ENCODE measurements at places on chromosomes 13 and 19.

DNA sequence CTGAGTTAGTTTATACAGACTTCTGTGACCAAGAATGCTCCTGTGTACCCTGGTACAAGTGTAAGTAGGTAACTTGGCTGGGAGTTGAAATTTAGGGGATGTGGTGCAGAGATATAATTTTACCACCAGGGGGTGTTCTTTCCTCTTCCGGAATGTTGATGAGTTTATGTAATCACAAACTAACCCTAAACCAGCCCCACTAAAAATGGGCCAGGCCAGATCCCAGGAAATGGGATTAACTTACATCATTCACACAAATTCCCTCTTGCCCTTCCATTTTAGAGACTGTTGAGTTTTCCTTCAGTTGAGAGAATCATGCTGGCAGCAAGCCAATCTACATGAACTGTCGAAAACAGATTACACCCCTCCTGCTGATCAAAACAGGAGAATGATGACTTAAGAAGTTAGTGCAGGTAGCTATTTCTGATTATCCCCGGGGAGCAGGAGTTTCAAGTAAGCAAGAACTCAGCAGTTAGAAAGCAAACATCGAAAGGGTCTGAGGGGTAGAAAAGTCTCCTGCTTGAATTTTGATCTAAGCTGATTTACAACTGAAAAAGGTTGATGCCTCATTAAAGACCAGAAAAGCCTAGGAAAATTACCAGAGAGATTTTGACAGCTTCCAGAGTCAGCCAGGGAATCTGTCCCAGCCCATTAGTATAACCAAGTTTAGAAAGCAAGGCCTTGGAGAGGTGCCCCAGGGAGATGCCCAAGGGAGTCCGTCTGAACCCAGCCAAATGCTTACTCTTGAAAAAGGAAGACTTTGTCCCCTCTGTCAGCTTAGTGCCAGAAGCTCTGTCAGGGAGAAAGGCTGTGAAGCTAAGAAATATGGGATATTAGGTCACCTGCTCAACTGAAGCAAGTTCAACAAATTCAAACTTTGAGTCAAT is 32.3 kb upstream of the MED4 start:
- H3K27ac ChIP-seq = peak overlapping the region; percentile 8
- no peak overlapping the region for H3K4me3 ChIP-seq
- H3K27me3 ChIP-seq = no peaks in the 10 kb centered on the region
- H3K4me1 ChIP-seq = no peaks in the 10 kb centered on the region
- DNase-seq = no peak

DNA sequence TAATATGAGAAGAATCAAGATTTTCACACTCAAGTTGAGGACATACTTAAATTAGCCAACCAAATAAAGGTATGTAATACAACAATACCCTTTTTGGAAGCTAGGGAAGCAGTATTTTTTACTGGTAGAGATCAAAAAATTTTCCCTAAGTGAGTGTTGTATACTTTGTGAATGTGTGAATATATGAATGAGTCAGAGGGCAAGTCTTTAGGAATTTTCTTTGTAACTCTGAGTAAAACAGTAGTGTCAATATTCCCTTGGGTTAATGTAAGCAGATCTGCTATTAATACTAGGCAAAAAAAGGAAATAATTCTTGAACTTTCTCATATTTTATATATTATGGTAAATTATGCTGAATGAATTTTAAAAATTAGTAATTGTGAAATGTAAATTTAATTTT is 1161.8 kb upstream of the MIR17HG start:
- H3K4me1 ChIP-seq = no peaks in the 10 kb centered on the region
- no peaks in the 10 kb centered on the region for H3K36me3 ChIP-seq
- no peaks in the 10 kb centered on the region for H3K27me3 ChIP-seq
- no peak overlapping the region for H3K27ac ChIP-seq
- no peak overlapping the region for H3K4me3 ChIP-seq
- no peak for DNase-seq

DNA sequence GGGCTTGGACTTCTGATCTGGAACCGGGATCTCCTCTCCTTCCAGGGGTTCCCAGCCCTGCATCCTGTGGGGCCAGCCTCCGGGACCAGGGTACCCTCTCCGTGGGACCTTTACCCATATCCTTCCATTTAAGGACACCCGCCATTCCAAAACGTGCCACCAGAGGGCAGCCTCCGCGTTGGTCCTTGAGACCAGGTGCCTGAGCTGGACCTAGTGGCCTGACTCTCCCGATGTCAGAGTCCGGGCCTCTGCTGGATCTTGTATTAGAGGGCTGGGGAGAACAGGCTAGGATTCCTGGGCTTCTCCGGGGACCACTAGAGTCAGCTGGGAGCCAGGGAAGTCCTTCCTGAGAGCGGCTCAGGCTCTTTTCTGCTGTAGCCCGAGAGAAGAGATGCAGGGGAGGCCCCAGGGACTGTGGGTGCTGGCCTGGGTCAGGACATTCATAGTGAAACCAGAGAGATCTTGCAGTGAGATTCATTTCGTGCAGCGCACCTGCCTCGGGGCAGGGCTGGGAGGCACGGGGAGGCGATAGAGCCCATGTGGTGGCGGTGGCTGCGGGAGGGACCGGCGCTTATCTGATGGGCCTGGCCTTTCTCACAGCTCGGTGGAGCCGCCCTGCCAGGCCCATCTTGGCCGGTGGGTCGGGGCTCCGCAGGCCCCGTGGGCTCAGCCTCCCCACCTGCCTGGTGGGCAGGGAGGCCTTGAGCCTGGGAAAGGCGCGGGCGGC is 9.8 kb upstream of the SLC7A10 start:
- H3K27ac ChIP-seq = no peak overlapping the region
- H3K27me3 ChIP-seq = no peaks in the 10 kb centered on the region
- no peaks in the 10 kb centered on the region for H3K4me1 ChIP-seq
- H3K36me3 ChIP-seq = no peaks in the 10 kb centered on the region
- H3K4me3 ChIP-seq = no peak overlapping the region

DNA sequence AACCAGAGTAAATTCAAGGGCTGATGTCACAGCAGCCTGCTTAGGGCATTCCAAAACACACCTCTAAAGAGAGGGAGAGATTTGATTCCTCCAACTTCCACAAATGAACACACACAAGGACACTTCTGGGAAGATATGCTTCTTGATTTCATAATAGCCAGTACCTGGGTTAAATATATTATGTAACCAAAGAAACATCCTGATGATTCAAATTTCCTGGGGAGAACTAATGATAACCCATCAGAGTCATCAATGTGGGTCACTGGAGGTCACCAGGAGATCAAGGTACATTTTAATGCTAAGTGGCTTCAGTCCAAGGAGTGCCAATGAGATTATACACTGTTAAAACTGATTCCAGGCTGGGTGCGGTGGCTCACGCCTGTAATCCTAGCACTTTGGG is 54.0 kb upstream of the DOCK9 start:
- H3K36me3 ChIP-seq = no peaks in the 10 kb centered on the region
- DNase-seq = no peak
- H3K27ac ChIP-seq = no peak overlapping the region
- no peaks in the 10 kb centered on the region for H3K27me3 ChIP-seq
- no peak overlapping the region for H3K4me3 ChIP-seq

- no peaks in the 10 kb centered on the region for H3K36me3 ChIP-seq
- H3K27me3 ChIP-seq = no peaks in the 10 kb centered on the region
- no peaks in the 10 kb centered on the region for H3K4me1 ChIP-seq
- no peak for DNase-seq
- no peak overlapping the region for H3K27ac ChIP-seq
- H3K4me3 ChIP-seq = no peak overlapping the region
Observed at GRCh38 chr19:33750587-33751435, 45.9 kb upstream of the KCTD15 start.

GRCh38 chr13:88376760-88377388 is 705.7 kb downstream of the SLITRK5 start:
- no peak overlapping the region for H3K27ac ChIP-seq
- no peaks in the 10 kb centered on the region for H3K27me3 ChIP-seq

DNA sequence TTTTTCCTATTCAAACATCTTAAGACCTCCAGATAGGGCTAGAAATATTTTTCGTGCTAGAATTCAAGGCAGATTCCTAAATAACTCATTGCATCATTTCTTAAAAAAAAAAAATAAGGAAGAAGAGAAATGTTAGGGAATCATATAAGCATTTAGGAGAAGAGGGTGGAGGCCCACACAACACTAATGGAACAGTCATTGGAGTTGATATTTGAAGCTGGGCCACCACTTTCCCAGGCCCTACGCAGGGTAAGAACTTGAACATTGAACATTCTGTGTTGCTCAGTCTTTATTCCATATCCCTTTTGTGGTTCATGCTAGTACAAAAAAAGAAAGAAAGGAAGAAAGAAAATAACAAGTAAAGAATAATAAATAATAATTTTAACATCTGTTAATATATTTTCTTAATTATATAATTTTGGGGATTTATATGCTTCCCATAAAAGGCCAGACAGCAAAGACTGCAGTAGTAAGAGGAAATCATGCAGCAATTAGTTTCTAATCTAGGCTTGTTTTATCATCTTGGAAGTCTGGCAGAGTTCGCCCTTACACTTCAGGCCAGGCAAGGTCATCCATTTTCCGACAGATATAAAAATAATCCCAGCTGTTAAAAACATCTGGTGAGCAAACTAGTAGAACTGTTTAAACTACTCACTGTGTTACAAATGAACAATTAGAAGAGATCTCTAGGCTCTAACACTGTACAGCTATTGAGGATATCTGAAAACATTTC is 127.7 kb downstream of the FRY start:
- no peak overlapping the region for H3K27ac ChIP-seq
- peaks cover 2% of the 10 kb centered on the region for H3K36me3 ChIP-seq
- H3K4me1 ChIP-seq = peaks cover 12% of the 10 kb centered on the region
- no peak for DNase-seq
